Heart left ventricle (tissue), 16 donors: ENCODE measurements at places on chromosomes 6 and 20. TPM values are rescaled to one million over a fixed set of nuclear protein-coding genes. Genes with fewer than 3 reads are reported as not detected.

The TREML2 gene
- 0.09 TPM for total RNA-seq

DNA sequence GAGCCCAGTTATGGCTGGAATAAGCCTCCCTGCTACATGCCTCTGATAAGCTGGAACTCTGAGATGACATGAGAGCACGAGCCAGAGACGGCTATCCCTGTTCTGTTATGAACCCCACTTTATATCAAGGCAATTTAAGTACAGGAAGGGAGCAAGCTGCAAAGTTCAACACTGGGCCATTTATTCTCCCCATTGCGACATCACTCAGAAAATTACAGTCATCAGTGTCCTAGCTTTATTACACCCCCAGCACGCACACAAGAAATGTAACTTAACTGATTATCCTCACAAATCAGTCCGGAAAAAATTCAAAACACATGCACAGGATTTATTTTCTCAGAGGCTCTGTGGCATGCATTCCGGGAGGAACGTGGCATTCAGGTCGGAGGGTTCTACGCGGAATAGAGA is 125.3 kb upstream of the SLC2A12 start:
- H3K27me3 ChIP-seq: no peaks in the 10 kb centered on the region
- H3K36me3 ChIP-seq: peaks cover 7% of the 10 kb centered on the region
- peak overlapping the region; percentile 55 for H3K4me3 ChIP-seq
- peak overlapping the region; percentile 60 for H3K27ac ChIP-seq
- peaks cover 42% of the 10 kb centered on the region for H3K4me1 ChIP-seq

DNA sequence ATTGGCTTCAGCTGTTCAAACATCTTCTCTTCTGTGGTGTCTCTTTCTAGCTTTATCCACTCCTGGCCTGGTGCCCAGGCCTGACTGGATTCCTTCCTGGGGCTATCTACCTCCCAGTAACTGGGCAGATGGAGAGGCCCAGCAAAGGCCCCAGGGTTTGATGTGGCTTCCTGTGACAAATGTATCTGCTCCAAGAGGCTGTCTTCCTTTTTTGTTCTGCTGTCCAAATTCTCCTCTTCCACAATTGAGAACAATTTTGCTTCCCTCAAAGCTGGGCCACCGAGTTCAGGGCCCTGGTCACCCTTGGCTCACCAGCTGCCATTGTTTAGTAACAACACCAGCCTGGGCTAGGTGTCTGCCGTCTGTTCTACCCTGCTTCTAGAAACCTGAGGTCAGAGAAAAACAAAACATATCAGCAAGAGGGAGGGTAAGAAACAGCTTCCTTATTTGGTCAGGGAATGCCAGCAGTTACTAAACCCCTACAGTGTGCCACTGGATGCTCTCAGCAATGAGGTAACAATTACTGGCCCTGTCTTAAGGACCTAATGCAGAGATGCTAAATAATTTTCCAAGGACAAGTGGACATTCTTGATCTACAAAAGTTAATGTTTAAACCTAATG is 3.9 kb downstream of the ZFP57 start:
- H3K36me3 ChIP-seq: no peaks in the 10 kb centered on the region
- H3K27ac ChIP-seq: peak overlapping the region; percentile 13
- no peak for DNase-seq
- no peaks in the 10 kb centered on the region for H3K27me3 ChIP-seq
- no peaks in the 10 kb centered on the region for H3K4me1 ChIP-seq

DNA sequence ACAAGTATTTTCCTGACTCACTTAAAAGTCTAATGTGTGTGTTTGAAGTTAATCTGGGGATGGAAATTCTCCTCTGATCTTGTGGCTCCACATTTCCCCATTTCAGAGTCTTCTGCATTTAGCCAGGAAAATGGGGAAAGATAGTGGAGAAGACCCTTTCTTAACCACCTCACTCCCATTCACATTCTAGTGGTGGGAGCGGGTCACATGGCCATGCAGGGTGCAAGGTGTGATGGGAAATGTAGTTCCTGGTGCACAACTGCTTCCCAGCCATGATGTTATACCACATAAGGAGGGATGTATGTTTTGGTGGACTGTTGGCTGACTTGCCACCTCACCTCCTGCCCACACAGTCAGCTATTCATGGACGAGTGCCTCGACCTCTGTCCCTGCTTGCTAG is 61.8 kb downstream of the BANF2 start:
- no peaks in the 10 kb centered on the region for H3K36me3 ChIP-seq
- H3K4me1 ChIP-seq: no peaks in the 10 kb centered on the region
- no peak for DNase-seq
- H3K27me3 ChIP-seq: no peaks in the 10 kb centered on the region
- H3K4me3 ChIP-seq: no peak overlapping the region
- H3K27ac ChIP-seq: no peak overlapping the region

The ZNF391 gene
- 0.69 TPM for total RNA-seq
